Epithelial cell of proximal tubule (primary cell): ENCODE measurements at places on chromosomes 3 and 15.

- no peak for DNase-seq
Observed at GRCh38 chr3:109316162-109316730, at the start of gene DPPA2. DPPA2 (minus strand) TSS chr3:109316517; CDS start chr3:109314542, 1,975 bp downstream.

DNA sequence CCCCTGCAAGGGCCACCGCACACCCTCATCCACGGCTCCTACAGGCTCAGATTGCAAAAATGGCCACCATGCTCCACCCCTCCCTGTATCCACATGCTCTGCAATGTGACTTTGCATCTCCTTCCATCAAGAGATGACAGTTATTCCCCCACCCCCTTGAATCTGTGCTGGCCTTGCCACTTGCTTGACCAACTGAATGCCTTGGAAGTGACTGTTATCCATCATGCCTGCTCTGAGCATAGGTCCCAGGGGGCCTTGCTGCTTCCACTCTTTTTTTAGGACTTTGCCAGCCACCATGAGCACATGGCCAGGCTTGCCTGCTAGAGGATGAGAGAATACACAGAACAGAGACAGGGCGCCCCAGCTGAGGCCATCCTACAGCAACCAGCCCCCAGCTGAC lies 13.6 kb downstream of the HAPLN3 start:
- no peak for DNase-seq

DNA sequence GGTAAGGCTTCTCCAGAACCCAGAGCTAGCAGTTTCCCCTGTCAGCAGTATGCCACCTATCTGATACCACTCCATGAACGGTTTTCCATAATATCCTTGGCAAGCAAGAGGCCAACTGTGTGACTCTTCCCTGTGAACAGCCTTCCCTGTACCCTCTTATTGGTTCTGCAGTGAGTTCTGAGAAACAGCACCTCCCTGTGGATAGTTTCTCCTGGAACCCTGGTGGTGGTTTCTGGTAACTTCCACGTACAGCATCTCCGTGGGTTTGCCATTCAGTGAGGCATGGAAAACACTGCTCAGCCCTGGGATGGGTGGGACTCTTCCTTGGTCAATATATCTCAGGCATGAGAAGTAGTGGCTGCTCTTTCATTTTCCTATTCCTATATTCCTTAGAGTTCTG lies 19.4 kb upstream of the SERPINI2 start:
- DNase-seq: no peak

DNA sequence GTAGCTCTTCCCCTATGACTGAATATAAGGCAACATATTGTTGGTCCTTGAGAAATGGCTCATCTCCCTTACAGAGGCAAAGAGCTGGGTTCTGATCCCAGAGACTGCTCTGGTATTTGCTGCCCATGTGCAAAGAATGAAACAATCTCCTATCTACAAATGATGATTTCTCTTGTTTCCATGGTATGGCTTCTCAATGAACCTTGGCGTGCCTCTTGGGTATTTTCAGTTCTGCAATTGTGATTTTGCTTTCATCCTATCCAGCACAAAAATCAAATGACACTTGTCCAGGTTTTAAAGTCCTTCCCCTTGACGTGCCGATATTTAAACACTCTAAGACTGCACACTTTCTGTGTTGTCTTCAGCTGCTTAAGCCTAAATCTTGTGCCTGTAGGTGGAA lies 109.8 kb upstream of the NR2F2 start:
- DNase-seq: no peak

- DNase-seq: no peak
Observed at GRCh38 chr3:105362021-105362665, 4.6 kb upstream of the ALCAM start.

GRCh38 chr15:55235546-55236036 lies 38.9 kb upstream of the RSL24D1 start:
- no peak for DNase-seq

DNA sequence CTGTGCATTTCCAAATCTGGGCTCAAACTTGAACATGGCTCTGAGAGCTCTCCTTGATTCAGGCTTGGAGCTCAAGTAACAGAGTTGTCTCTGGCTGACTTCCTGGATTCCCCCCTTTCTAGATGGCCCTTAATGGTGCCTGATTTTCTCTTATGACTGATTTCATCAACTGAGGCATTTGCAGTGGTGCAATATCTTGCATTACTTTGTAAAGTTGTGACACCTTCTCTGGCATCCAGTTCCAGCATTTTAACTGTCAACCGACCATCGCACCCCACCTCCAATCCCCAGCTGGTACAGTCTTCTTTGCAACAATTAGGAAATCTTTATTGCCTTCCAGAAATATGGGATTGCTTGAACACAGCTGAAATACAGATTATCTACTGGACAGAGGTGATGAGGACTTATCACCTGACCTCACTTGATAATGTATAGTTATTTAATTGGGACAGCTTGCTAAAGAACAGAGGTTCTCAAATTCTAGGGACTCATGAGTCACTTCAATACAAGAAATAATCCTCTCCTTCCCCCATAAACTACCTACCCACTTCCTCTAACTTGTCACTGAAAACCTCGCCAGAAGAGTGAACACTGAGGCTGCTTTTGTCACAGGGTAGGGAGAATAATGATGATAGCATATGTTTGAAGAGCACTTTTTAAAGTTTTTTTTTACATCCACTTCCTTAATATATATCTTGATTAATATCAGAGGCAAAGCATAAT lies 41.8 kb downstream of the FILIP1L start:
- no peak for DNase-seq

GRCh38 chr3:184156522-184156955 lies 1.4 kb downstream of the DVL3 start:
- DNase-seq: no peak

GRCh38 chr3:178419071-178419470 lies 117.2 kb upstream of the KCNMB2 start:
- no peak for DNase-seq

DNA sequence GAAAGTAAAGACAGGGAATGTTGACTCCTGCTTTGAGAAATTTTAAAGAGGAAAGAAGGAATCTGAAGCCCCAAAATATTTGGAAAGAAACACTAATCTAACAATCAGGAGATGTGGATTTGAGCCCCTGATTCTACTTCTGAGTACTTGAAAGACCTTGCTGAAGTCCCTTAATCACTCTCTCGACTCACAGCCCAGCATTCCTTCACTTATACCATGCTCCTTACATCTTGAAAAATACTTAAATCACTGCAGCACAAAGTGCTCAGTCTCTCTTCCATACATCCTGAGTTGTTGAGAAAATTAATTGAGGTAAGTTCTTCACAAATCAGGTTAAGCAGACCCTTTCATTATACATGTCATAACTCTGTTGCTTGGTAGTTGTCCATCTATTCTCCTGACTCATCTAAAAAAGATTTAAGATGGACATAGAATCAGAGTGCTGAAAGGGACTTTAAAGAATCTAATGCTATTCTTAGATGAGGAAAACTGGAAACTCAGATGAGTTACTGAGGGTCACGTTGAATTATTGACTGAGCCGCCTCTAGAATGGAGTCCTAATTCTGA lies 72.8 kb upstream of the THSD4 start:
- no peak for DNase-seq

DNA sequence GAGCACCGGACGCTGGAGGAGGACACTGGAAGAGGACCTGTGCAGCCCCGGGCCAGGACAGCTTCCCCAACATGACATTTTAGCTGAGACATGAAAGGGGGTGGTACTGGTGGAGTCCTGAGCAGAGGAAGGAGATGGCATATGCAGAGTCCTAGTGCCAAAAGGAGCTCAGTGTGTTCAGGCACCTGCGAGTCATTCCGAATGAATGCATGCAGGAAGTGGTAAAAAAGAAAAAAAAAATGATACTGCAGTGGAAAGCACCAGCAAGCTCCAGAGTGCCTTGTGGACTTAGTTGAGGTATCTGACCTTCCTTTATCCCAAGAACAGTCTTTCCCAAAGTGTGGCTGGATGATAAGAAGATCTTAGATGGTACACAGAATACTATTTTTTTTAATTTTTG lies 6.6 kb upstream of the ZNF148 start:
- DNase-seq: no peak

- DNase-seq: no peak
Observed at GRCh38 chr3:114362815-114363214, 69.0 kb downstream of the TIGIT start.

DNA sequence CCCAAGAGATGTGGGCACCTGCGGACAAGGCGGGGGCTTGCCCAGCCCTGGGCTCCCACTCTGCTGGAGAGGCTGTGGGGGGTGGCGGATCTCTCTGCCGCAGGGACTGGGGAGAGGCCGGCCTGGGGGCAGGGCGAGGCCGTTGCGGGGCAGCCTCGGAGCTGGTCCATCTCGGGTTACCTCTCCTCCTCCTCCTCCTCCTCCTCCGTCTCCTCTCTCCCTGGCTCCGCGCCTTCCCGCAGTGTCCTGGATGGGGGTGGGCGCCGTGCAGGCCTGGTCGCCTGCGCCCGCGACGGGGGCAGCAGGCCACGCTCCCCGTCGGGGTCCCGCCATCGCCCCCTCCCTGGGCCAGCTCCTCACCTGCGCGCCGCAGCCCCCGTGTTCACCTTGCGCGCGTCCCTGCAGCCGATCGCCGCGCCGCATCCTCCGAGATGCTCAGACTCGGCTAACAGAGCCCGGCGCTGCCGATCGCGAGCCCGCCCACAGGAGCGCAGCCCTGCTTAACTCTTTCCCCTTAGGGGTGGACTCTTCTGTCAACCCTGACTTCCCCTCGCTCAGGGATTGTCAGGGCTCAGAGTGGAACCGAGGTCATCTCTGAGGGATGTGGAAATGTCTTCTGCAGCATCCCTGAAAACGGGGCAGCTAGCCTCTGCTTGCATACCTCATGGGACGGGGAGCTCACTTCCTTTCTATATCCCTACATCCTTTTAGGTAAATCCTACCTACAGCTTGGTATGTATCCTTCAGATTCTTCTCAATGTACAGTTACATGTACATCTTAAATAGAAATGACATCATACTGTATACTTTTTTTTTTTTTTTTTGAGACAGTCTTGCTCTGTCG lies at the start of gene PRRT3:
TSS of gene PRRT3 (minus strand) at position 447 of the 844 bp plus-strand sequence. CDS start 2,293 bp downstream, outside the sequence.
- DNase-seq: no peak

GRCh38 chr3:126036056-126036549 lies 47.8 kb downstream of the SLC41A3 start:
- no peak for DNase-seq

DNA sequence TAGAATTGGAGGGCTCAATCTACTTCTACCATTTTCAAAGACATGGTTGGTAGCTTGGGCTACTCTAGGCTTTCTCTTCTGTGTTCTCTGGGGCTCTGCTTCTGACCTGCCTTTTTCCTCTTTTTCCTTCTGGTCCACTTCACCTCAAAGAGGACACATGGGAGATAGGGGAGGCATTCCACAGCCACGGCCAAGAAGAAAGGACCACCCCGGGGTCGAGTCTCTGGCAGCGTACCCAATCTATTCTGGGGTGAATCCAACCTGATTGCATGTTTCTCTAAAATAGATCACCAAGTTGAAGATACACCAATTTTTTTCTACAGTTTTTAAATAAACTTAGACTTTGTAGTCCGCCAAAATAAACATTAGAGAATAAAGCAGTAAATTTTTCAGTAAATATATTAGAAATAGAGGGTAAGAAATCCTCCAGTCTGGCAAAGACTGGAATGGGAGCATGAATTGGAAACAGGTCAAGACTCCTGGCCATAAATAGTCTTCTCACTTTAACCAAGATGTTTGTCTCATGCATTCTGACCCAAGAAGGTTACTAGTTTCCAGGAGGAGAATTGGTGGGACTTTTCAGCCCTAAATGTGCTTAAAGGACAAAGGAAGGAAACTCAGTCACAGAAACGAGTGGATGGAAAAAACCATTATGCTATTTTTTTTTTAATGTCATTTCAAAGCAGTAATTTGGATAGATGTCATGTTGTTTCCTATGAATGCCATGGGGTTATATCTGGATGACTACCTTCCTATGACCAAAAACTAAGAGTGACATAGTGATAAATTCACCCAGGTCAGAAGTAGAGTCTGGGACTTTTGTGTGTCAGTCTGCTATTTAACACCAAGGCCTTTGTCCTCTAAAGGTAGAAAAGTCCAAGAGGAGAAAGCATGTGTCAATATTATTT lies 71.3 kb upstream of the PHLDB2 start:
- DNase-seq: no peak

DNA sequence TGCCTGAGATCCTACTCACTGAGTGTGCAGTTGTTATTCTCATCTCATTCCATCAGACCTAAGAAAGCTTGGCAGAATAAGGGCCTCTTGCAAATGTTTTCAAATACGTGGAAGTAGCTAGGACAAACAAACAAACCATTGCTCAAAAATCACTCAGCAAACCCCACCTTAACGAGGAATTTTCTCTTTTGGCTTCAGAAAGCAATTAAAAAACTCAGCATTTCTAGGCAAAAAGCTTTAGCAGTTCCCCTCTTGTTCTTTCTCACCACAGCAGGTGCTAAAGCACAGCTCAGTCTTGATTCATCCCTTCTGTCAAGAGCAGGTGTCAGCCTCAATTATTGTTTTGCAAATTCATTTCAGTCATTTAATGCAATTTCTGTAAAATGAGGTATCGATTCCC lies 58.6 kb upstream of the NUDT16 start:
- no peak for DNase-seq
